NCI-H460 (cell line): ENCODE measurements at places on chromosomes 1 and 21.

DNA sequence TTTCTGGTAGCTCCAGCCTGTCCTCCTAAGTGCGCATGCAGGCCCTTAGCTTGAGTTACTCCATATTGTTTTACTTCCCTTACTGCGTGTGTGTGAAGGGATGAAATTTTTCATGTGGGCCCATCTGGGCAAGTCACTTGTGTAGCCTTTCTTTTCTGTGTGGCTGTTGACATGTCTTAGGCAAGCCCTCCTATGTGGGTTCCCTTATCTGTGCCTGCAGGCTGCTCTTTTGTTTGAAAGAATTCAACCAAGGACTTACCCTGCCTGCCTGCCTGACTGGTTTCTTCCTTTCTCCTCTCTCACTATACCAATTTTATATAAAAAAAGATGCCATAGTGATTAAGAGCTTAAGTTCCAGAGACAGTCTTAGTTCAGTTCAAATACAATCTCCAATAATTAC lies 249.3 kb downstream of the ATG4C start:
- DNase-seq, result no peak

GRCh38 chr1:45999507-45999906 lies 132.9 kb downstream of the PIK3R3 start:
- DNase-seq, result no peak

GRCh38 chr1:54678776-54679643 lies 36.7 kb upstream of the TTC4 start:
- DNase-seq, result no peak

DNA sequence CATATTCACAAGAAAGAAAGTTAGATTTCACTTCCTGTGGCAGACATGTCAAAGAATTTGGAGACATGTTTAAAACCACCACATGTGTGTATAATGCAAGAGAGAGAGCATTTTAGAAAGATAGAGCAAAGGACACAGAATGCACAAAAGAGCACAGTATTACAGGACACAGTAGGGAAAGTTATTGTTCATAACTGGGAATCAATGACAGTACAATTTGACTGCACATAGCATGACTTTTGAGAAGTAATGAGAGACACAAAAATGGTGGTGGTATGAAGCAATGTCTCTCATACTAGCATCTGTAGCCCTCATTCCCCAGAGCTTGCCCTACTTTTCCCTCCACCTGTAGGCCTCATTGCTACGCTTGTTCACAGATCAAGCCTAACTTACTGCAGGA lies 499.2 kb downstream of the PTPRC start:
- DNase-seq, result no peak

DNA sequence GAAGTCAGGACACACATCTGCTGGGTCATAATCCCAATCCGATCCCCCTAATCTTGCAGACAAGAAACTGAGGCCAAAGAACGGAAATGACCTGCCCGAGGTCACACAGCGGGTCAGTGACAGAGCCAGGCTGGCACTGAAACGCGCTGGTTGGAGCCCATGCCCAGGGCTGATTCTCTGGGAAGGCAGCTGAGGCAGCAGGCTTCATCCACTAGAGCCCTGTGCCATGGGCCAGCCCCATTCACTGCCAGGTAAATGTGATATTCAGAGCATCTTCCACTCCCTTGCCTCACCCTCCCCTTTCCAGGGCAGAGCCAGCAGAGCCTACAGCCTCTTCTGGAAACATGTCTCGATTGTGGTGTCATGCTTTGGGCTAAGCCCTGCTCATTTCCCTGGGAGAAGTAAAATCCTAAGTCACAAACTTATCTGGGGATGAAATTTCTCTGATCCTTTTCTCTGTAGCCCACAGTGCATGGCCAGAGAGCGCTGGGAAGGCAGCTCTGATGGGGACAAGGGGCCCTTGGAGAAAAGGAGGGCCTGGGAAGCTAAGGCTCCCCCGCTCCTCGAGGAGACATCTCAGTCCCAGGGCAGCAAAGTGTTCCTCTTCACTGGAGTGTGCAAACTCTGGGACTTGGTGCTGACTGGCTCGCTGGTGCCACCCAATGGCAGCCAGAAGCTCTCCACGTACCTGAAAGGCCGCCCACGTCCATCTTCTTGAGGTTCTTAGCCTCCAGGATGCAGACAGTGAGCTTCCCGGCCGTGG lies 110.4 kb downstream of the SYT2 start:
- DNase-seq, result peak; percentile 72

DNA sequence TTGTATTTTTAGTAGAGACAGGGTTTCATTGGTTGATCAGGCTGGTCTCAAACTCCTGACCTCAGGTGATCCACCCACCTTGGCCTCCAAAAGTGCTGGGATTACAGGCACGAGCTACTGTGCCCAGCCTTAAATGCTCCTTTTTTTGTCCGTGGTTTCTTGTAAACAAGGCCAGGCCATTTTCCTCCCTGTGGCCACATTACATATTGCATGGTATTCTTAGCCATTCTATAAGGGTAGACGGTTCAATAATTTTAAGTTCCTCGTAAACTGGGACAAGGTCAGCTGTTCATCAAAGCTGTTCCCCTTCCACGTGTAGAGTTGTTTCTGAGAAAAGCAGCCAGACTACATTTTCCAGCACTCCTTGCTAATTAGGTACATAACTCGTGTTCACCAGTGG lies 10.3 kb upstream of the LUZP1 start:
- no peak for DNase-seq

- no peak for DNase-seq
Measured at GRCh38 chr1:167648252-167648849, 18.3 kb downstream of the RCSD1 start.

GRCh38 chr1:210531475-210532222 lies 202.9 kb downstream of the HHAT start:
- DNase-seq, result no peak

DNA sequence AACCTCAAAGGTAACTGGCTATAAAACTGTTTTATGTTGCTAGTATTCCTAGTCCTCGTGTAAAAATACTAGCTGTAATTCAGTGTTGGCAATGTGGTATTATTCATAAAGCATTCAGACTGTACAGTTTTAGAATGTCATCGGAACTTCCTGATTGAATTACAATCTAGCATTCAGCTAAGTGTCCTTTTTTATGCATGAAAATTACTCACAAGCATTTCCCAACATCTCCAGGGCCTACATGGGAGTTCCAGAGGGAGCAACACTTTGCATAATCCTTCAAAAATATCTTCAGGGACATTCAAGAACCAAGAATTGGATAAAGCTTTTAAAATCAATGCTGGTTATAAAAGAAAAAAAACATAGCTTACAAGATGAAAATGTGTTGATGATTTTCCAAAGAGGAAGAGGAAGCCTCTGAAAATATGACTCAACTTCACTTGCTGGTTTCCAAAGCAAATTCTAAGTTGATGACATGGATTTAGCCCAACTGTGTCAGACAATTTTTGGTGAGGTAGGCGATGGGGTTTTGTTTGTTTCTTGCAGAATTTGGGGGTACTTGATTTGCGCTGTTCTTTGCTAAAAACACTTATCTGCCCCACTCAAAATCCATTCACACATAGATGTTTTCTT lies 137.8 kb downstream of the SLC44A5 start:
- DNase-seq, result no peak

- DNase-seq, result no peak
Measured at GRCh38 chr1:150567717-150568593, 11.5 kb downstream of the MCL1 start.

DNA sequence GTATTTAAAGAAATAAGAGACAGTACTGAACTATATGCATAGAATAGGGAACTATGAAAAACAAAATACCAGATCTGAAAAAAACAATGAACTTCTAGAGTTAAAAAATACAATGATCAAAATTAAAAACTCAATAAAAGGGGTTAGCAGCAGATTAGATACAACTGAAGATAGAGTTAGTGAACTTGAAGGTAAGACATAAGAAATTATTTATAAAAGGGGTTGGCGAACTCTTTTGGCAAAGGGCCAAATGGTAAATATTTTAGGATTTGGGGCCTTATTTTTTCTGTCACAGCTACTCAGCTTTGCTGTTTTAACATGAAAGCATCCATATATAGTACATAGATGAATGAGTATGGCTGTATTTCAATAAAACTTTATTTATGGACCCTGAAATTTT lies 111.4 kb downstream of the ST3GAL3 start:
- no peak for DNase-seq

DNA sequence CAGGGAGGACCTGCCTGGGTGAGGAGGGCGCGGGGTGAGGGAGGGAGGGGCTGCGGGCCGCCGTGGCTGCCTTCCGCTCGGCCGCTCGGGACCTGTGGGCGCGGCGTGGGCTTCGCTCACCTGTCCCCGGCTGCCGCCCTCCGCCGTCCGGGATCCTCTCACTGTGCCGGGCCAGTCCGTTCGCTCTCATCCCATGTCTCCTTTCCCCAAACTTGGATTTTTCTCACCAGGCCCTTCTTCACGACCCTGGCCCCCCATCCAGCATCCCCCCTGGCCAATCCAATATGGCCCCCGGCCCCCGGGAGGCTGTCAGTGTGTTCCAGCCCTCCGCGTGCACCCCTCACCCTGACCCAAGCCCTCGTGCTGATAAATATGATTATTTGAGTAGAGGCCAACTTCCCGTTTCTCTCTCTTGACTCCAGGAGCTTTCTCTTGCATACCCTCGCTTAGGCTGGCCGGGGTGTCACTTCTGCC lies 362 bp downstream of the ZBTB48 start:
- DNase-seq, result no peak

GRCh38 chr1:162070825-162071224 lies 1.3 kb downstream of the NOS1AP start:
- no peak for DNase-seq

GRCh38 chr1:86105533-86105866 lies 51.1 kb downstream of the COL24A1 start:
- DNase-seq, result no peak

DNA sequence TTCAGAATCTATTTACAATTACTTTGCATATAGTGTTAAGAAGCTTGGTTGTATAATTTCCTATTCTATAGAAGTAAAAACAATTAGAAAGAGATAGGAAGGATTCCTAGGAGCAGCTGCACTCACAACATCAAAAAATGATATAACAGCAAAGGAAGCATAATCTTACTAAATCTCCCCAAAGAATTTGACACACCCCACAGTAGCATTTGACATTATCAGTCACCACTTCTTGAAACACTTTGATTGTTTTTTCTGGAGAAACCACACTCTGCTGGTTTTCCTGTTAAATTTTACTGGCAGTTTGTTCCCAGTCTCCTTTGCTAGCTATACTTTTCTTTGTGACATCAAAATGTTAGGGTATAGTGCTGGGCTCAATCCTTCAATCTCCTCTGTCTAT lies 100.8 kb upstream of the KIAA1614 start:
- DNase-seq, result no peak

DNA sequence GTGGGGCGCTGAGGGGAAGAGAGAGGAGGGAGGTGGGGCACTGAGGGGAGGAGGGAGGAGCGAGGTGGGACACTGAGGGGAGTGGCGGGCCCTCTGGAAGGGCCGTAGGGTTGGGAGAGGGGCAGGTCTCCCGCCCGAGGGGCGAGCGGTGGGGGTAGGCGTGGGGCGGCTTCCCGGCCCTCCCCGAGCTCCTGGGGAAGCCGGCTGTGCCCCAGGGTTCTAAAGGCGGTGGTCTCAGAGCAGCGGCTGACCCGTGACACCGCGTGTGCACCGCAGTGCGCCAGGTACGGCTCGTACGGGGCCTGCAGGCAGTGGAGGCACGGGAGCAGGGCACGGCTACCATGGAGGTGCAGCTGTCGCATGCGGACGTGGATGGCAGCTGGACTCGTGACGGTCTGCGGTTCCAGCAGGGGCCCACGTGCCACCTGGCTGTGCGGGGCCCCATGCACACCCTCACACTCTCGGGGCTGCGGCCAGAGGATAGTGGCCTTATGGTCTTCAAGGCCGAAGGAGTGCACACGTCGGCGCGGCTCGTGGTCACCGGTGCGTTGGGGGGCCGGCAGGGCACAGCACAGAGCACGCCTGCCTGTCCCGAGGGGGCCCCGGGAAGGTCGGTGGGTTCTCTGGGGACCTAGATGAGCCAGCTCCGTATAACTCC lies 68.5 kb downstream of the OBSCN start:
- DNase-seq, result no peak

DNA sequence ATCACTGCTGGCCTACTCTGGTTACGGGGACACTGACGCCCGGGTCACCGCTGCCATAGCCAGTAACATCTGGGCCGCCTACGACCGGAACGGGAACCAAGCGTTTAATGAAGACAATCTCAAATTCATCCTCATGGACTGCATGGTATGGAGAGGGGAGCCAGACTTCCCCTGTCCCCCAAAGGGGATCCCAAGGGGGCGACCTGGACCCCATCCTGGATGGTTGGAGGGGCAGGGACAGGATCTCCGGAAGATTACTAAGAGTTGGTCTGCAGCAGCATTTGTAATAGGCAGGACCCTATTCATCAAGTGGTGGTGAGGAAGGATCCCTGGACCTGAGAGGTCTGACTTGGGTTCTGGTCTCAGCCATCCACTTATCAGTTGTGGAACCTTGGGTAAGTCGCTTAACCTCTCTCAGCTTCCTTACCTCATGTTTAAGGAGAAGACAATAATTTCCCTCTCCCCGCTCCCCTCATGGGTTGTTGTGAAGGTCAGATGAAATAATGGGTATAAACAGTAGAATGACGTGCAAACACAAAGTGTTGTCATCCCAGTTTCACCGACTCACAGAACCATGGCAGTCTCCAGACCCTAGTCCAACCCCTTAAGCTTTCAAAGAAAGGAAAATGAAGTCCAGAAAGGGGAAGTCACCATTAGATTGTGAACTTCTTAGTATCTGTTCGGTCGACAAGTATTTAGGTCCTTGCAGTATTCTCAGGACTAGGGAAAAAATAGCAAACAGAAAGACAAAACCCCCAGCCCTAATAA lies 883 bp downstream of the LAMTOR2 start:
- no peak for DNase-seq
